HS-5 (cell line): ENCODE measurements at places on chromosomes 5 and 9.

DNA sequence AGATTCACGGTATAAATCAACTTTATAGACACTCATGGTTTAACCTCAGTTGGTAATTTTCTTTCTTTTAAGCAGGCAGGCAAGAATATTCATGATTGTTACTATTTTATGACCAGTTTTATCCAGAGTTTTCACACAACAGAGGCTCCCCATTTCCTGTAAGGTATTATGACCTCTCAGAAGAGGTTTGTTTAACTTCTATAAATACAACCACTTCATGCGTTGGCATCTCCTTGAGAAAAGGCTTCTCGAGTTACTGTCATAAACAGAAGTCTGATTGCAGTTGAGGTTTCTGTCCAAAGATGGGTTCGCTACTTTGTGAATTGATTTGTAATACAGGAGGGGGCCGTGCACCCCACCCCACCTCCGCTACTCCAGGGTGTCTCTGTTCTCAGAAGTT lies 55.3 kb downstream of the ENTREP1 start:
- no peak for DNase-seq

DNA sequence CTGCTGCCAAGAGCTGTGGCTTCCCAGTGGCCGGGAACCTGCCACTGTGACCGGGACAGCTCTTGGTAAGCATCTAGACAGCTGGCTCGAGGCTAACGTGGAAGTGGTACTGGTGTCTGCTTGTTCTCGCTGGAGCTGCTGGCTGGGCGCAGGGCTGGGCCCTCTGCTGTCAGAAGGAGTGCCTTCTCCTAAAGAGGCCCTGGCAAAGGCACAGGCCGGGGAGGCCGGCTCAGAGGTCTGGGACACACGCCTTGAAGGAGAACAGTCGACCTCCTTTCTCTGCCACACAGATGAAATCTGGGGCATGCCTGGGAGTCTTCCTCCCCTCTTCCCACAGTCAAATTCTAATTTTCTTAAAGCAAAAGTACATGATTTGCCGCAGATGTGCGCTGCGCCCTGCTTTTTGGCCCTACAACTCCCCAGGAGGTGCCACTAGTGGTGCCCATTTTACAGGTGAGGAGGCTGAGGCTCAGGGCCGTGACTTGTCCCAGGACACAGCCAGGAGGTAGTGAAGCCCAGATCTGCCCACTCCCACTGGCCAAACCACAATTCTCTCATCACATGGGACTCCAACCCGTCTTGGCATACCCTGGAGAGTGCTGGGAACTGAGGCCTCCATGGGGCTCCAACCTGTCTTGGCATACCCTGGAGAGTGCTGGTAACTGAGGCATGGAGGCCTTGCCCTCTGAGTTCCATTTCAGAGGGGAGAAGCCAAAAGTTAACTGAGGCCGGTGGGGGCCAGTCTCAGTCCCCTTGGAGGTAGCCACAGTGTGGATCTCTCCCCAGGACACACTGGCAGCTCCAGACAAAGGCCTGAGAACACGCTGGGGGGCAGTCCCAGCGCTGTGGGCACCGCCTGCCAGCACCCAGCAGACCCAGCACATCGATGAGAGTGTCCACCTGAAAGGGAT lies 12.0 kb upstream of the RXRA start:
- no peak for DNase-seq

GRCh38 chr9:72979405-72980100 lies 26.7 kb upstream of the ALDH1A1 start:
- no peak for DNase-seq

DNA sequence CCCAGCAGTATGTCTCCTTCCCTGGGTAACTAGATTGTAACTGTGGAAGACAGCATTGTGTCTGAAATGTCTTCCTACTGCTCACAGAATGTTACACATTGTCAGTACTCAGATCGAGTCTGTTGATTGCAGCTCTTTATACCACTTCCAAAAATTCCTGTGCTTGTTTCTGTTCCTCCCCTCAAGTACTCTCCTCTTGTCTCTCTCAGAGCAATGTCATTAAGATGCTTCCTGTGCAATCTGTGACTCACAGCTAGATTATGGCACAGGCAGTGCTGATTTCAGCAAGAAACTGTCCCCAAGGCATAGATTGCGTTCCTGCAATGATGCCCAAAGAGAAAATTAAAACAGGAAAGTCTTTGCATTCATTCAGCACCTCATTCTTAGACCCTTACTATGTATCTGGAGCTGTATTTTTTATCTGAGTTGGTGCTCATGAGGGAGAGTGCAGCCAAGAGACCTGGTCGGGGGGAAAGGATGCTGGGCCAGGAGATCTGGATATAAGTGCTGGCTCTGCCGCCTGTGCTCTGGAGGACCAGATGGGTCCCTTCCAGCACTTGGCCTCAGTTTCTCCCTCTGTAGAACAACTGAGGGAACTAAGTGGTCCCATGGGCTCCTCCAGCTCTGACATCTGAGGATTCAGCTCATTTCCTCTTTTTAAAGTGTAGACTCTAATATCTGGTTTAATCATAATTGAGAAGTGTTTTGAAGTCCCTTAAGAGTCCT lies 40.8 kb upstream of the GNPDA1 start:
- DNase-seq: peak; percentile 19

GRCh38 chr5:89901346-89901745 lies 508.2 kb downstream of the CETN3 start:
- DNase-seq: no peak

DNA sequence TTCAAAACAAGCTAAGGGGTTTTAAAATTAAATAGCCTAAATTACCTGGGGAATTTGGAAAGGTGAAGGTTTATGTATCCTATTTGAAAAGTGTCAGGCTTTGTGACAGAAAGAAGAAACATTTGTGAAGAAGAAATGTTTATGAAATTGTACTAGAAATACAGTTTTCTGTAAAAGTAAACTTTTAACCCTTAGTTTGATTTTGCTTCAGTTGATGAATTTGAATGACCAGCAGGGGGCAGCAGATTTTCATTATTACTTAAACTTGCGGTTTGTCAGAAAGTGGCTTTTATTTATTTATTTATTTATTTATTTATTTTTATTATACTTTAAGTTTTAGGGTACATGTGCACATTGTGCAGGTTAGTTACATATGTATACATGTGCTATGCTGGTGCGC lies 58.1 kb downstream of the NNT start:
- DNase-seq: no peak

- DNase-seq: no peak
Measured at GRCh38 chr9:99472240-99472915, 250.3 kb downstream of the SEC61B start.

- no peak for DNase-seq
Measured at GRCh38 chr9:1612886-1613285, 402.3 kb upstream of the SMARCA2 start.

GRCh38 chr9:18189871-18190670 lies 283.9 kb upstream of the ADAMTSL1 start:
- no peak for DNase-seq

DNA sequence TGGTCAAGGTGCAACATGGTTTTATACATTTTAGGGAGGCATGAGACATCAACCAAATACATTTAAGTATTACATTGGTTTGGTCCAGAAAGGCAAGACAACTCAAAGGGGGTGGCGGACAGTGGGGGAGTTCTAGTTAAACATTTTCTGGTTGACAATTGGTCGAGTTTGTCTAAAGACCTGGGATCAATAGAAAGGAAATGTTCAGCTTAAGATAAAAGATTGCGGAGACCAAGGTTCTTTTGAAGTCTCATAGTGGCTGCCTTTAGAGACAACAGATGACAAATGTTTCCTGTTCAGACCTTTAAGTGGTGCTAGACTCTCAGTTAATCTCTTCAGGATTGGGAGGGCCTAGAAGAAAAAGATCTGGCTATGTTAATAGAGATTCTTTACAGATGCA lies 47.7 kb upstream of the TTC39B start:
- DNase-seq: no peak

DNA sequence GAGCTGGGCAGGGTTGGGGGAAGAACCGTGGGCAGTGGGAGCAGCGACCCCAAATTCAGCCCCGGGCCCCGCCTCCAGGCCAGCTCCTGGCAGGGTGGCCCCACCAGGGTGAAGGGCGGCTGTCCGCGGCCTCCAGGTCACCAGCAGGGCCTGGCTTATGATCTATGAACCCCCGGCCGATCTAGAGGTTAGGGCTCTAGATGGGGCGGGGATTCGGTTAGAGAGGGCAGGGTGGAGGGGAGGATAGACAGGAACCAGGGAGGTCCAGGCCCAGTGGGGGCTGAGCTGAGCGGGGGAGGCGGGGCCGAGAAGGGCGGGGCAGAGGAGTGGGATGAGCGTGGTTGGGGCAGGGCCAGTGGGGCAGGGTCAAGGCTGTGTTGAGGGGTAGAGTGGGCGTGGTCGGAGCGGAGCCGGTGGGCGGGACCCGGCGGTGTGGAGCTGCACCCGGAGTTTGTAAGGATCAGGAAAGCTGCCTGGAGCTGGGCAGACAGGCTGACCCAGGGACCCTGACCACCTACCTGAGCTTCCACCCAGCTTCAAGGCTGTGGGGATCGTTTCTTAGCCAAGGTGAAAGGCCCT lies 29.3 kb upstream of the OBP2B start:
- DNase-seq: no peak

DNA sequence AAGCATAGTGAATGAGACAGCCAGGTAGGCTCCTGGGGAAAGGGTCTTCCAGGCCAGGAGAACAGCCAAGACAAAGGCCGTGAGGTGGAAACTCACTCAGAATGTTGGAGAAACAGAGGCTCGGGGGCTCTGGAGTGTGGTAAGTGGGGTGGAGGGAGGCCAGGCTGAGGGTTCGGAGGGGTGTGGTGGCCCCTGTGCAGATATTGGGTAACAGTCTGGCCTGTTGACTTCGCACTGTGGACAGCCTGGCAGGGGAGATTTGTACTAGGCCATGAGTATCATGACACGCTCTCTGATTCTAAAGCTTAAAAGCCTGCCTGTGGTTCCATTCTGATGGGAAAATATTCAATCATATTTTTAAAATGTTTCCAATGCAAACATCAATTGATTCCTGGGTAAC lies 239.3 kb downstream of the GADD45G start:
- no peak for DNase-seq

GRCh38 chr9:68961587-68961986 lies 52.3 kb downstream of the PRKACG start:
- DNase-seq: no peak

- DNase-seq: no peak
Measured at GRCh38 chr5:94969174-94969573, 315.7 kb downstream of the MCTP1 start.

DNA sequence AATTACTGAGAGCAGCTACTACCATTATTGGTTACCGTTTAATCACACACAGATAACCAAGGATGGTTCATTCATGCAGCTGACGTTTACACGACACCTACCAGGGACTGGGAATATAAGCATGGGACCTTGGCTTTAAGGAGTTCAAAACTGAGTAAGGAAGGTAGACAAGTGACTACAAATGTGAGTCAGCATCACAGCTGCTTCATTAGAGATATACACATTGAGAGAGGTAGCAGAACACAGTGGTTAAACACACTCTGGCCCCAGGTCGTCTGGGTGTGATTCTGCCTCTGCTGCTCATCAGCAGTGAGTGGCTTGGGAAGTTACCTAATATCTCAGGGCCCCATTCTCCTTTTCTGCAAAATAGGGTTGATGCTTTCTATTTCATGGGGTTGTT lies 268.6 kb downstream of the NR3C1 start:
- DNase-seq: no peak

GRCh38 chr9:7079051-7079450 lies 321.3 kb downstream of the KDM4C start:
- DNase-seq: no peak

DNA sequence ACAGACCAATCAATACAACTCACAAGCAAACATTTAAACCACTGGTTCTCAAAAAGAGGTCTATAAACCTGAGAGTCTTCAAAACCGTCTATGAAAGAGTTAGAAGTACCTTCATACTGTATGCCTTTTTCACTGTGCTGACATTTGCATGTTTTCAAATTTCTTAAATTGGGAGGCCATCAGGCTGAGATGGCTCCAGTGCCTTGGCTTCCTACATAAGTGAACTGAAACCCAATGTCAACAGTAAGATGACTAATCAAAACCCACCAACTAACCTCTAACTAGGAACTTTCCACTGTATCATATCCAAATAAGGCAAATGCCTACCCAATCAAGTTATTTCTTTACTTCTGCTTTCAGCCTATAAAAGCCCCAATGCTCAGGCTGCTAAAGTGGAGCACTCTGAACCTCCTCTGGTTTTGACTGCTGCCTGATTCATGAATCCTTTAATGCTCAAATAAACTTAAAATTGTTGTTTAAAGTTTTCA lies 35.1 kb downstream of the FAM13B start:
- no peak for DNase-seq

DNA sequence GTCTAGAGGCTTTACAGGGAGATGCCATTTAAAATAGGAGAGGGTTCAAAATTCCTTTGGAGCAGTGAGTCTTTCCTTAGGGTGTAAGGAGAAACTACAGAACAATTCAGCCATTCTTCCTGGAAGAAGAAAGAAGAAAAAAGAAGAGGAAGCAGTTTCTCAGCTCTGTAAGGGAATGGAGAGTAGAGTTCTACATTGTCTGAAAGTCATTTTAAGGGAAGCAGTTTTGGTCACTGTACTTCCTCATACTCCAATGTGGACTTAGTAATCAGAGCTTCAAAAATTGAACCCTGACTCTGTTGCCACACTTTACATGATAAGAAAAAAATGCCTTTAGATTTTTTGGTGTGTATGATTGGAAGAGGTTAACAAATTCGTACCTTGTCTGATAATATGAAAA lies 122.4 kb downstream of the LRRC70 start:
- DNase-seq: no peak

DNA sequence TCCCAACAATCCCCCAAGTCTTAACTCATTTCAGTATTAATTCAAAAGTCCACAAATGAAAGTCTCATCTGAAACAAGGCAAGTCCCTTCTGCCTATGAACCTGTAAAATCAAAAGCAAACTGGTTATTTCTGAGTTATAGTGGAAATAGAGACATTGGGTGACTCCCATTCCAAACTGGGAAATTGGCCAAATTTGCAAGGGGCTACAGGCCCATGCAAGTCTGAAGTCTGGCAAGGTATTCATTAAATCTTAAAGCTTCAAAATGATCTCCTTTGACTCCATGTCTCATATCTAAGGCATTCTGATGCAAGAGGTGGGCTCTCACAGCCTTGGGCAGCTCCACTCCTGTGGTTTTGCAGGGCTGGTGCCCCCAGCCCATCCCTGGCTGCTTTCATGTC lies 167.9 kb downstream of the HTR1A start:
- DNase-seq: no peak

- no peak for DNase-seq
Measured at GRCh38 chr5:146632620-146633322, 116.8 kb upstream of the GPR151 start.
